ENCODE measurements at places on chromosomes 13 and 19. TPM values are rescaled to one million over a fixed set of nuclear protein-coding genes. Genes with fewer than 3 reads are reported as not detected.

DNA sequence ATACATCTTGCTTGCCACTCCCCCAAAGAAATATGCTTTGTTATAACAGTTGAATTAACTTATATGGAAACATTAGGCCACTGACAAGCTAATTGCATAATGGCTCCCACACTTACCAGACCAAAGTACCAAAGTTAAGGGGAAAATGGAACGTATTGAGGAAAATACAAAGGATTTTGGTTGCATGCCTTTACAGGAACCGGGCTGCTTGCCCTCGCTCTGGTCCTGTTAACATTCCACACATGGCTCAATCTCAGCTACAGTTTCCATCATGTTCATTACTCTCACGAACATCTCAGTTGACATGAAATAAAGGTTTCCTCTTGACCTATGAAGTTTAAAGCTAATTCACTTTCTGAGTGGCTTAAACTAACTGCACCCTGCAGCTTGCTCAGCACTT is 220.7 kb upstream of the RXFP2 start:
- no peak for DNase-seq

DNA sequence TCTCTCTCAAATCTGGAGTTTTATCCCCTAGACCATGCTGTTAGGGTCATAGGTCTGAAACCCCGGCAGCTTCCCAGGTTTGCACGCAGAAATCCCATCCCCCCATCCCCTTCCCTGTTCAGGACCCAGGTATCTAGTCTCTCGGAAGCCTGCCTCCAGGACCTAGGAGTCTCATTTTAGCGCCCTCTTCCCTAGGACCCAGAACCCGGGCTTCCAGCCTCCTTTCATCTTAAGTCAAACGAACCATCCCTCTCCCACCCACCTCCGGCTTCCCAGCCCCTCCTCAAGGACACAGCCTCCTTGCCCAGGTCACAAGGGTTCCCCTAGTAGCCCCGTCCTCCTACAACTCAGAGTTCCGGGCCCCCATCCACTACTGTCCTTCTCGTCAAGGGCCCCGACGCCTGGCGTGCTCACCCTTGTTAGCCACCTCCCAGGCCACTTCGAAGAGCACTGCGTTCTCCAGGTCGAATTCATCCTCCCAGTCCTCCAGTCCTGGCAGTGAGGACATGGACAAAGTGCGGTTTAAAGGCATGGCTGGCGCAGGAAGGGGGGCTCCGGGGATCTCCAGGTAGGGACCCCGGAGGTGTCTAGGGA is 431 bp downstream of the GYS1 start:
- no peak for DNase-seq

- DNase-seq = no peak
Observed at GRCh38 chr19:17285415-17286135, 3.9 kb downstream of the ANKLE1 start.

Gene FAM187B
- total RNA-seq = not detected

Gene UGGT2
- total RNA-seq = 1.3 TPM

Gene KANK3
- 8.4 TPM for total RNA-seq

Gene SIGLEC12
- 0.57 TPM for total RNA-seq
